ENCODE measurements at places on chromosomes 5 and 9. TPM values are rescaled to one million over a fixed set of nuclear protein-coding genes. Genes with fewer than 3 reads are reported as not detected.
A peak's percentile ranks its signal among the peaks of the same experiment; 100 is the strongest.

DNA sequence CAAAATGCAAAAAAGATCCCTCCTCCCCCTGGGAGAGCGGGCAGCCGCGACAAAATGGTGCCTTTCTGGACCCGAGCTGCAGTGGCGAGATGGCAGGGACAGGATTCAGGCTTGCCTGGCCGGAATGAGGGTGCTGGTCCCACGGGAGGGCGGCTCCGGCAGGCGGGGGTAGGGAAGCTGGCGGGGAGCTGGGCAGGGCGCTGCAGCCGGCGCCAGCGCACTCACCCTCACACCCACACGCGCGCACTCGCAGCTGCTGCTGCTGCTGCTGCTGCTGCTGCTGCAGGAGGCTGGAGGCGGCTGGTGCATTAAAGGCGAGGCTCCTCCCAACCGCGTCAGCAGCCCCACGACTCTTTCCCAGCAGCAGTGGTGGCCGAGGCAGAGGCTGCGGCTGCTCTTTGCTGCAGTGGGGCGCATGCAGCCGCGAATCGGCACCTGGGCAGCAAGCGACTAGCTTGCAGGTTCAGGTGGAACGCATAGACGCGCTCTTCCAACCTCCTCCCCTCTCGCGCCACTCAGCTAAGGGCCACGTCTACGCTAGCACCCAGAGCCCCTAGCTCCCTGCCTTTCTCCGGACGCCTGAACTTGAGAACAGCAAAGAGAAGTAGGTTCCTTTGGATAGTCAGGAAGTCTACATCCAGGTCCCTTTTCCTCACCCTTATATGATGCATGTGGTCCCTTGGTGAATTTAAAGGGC is at the start of gene PPP2R2B:
TSS of gene PPP2R2B (minus strand) at position 282 of the 697 bp plus-strand sequence.
- DNase-seq = no peak

GRCh38 chr9:87909310-87910041 is 8.3 kb upstream of the SPATA31C1 start:
- peak; percentile 40 for DNase-seq

DNA sequence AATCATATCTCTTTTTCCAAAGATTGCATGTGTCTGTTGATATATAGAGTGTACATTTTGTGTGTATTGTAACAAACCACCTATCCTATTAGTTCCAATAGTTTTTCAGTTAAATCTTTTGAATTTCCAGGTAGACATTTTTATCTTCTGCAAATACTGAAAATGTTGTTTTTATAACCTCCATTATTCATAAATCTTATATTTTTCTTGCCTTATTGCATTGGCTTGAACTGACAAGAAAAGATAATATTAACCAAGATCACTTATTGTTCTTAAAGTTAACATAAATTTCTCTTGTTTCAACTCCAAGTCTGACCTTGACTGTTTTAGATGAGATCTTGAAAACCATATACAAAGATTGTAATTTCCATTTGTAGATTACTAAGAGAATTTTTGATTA is 251.6 kb downstream of the IRX2 start:
- no peak for DNase-seq

GRCh38 chr5:157076558-157076957 is 17.6 kb upstream of the HAVCR1 start:
- no peak for DNase-seq

DNA sequence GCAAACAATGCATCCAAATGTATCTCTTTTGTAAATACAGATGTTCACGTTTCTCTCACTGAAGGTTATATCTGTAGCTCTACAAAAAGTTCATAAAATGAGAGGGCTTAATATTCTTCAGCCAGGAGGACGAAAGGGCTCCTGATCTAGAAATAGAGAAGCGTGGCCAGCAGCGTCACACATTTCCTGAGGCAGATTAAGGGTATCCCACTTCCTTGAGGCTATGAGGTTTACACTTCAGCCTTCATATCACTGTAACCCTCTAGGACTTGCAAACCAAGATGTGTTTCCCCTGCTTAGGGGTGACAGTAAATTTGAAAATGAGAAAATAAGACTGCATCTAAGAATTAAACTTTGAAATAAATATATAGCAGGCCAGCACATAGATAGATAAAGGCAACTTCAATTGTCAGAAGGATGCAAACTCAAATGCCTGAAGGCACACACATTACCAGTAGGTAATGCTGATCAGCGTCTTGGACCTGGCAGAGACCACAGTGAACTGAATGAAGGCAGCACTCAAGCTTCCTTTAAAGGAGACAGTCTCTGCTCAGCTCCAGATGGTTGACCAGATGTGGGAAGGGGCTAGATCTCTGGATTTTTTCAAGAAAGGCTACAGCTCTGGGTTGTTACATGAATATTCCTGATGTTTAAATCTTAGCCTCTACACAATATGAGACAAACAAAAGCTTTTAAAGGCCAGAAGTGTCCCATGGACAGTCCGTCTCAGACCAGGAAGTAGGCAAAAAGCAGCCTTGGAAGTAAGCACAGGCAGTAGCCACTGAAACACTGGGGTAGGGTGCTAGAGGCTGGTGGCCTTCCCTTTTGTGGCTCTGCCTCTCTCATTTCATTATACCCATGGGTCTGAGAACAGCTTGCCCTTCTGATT is 197.7 kb downstream of the MCTP1 start:
- no peak for DNase-seq

GRCh38 chr9:134318481-134318891 is 7.8 kb upstream of the RXRA start:
- no peak for DNase-seq

DNA sequence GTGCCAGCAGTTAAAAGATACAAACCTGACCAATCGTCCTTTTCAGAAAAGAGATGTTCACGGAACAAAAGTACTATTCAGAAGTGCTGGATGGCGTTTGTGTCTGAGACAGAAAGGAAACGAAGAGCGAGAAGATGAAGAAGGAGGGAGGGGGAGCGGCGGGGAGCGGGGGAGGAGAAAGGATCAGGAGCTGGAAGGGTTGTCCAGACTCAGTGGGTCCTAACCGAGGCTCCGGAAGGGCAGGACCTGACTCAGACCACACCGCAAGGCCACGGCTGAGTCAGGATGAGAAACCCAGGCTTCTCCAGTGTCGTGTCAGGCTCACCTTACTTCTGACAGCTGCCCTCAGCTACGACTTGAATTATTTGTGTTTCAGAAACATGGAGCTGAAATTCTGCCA is 46.2 kb downstream of the PAX5 start:
- DNase-seq = no peak

DNA sequence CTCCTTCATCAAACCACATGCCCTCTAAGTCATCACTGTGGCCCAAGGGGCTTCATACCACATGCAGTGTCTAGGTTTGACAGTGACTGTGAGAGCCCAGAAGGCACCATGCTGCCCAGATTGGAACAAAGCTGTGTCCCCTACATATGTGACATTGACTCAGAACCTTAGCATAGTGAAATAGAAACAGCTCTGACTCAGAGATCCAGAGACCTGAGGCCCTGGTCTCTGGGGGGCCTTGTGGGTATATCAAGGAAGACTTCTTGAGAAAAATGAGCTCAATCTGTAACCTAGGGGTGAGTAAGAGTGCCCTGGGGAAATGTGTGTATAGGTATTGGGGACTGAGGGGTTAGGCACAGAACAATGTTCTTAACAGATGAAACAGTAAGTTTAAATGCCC is 7.1 kb upstream of the ENTREP1 start:
- DNase-seq = no peak

- DNase-seq = peak; percentile 24
Measured at GRCh38 chr9:38358390-38359296, 33.9 kb upstream of the ALDH1B1 start.

GRCh38 chr5:32027717-32028458 is 146.2 kb downstream of the GOLPH3 start:
- peak; percentile 39 for DNase-seq

DNA sequence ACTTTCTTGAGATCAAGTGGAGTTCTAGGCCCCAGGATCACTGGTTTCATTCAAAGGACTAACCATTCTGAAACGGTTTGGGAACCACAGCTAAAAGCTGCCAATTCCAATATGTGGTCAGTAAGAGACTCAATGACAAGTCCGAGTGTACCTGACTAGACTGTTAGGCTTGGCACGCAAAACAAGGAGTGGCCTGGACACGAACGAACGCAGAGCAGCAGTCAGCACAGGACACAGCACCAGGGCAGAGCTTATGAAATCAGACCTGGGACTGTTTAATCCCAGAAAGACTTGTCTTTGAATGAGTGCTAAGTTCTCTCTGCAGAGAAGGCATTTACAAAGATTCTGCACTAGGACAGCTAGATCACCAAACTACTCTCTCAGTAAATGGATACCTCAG is 213.8 kb downstream of the GAPVD1 start:
- no peak for DNase-seq

- DNase-seq = no peak
Measured at GRCh38 chr9:85647571-85647970, 94.2 kb downstream of the AGTPBP1 start.

- DNase-seq = peak; percentile 13
Measured at GRCh38 chr5:90294604-90295003, 115.0 kb downstream of the CETN3 start.

DNA sequence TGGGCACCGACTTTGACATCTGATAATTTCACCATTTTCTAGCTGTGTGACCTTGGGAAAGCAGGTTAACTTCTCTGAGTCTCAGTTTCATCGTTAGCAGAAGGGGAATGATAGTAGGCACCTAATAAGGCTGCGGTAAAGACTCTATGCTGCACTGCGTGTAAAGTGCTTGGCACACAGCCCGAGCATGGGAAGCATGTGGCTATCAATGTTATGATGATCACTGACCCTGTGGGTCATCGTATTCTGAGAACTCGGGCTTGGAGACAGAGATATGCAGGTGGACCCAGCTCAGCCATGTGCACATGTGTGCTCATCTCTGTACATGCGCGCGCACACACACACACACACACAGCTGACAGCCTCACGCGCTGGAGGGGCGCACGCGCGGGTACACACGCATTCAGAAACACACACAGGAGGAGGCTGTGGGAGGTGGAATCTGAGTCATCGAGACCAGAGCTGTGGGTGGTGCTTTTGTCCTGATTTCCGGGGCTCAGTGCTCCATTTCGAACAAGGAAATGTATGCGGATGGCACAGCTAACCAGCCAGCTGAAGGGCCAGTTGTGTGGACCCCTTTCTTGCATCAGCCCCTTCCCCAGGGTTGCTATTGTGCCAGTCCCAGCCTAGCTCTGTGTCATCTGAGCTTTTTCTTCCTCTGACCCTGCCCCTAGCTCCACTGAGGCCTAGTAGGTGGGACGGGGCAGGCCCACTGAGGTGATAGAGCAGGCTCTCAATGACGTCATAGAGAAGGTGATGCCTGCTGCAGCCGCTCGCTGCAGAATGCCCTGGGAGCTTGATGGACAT is 11.1 kb upstream of the ARAP3 start:
- DNase-seq = no peak

- peak; percentile 85 for DNase-seq
Measured at GRCh38 chr5:132495667-132496190, 5.2 kb upstream of the IRF1 start.

DNA sequence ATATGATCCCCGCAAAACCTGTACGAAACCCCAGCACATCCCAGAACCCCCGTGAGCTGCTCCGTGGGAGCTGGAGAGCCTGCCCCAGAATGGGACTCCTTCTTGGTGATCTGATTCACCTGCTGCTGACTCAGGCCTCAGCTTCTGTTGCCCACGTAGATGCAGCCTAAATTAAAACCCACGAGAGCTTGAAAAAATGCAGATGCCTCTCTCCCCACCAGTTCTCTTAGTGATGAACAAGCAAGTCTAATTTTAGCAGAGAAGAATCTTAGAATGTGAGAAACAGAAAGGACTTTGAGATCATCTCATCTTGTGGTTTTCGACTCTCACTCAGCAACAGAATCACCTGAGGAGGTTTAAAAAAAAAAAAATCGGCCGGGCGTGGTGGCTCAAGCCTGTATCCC is 57.6 kb downstream of the TMOD1 start:
- no peak for DNase-seq

DNA sequence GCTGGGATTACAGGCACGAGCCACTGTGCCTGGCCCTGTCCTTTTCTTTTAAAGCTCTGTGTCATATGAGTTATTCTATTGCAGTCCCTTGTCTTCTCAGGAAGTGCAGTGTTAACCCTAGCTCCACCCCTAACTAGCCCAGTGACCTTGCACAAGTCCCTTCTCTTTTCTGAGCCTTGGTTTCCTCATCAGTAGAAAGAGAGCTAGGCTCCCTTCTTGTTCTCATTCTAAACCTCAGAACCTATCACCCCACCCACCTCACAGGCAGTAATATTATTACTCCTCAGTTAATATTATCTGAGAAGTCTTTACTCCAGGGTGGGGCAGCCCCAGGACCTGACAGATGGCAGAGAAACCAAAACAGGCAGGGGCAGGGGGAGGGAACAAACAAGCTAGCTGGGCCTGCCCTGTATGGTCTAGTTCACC is 7.2 kb downstream of the CYFIP2 start:
- no peak for DNase-seq

- DNase-seq = no peak
Measured at GRCh38 chr5:140228364-140228837, 53.4 kb downstream of the CYSTM1 start.

- DNase-seq = peak; percentile 78
Measured at GRCh38 chr9:136697821-136698526, 10.7 kb upstream of the AGPAT2 start.

DNA sequence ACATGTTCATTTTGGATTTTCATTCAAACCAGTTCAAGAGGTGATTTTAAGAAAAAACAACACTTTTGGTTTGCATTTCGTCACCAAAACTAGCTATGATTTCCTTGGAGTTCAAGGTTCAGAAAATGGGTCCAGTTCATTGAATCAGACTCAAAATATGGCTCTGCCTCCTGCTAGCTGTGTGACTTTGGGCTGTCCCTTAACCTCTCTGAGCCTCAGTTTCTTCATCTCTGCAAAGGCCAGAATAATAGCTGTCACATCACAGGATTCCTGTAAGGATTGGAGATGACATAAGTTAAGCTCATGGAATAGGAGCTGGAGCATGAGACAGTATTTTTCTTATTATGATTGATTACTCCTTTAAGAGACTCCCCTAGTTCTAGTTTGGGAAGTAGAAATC is 147.8 kb upstream of the SMIM23 start:
- no peak for DNase-seq

- DNase-seq = peak; percentile 50
Measured at GRCh38 chr9:127931092-127931881, 710 bp upstream of the PIP5KL1 start.

- no peak for DNase-seq
Measured at GRCh38 chr5:137738947-137739346, 3.1 kb upstream of the KLHL3 start.

FGF10 gene
- not detected for total RNA-seq

DDX4 gene
- not detected for total RNA-seq

SMIM33 gene
- total RNA-seq = not detected

DELE1 gene
- total RNA-seq = 46.5 TPM

ATG12 gene
- 45.1 TPM for total RNA-seq

PDCD1LG2 gene
- not detected for total RNA-seq

DNLZ gene
- 8.0 TPM for total RNA-seq
